ENCODE measurements at places on chromosomes 11 and 22.

- no peak for DNase-seq
Observed at GRCh38 chr11:125140233-125140632, 24.3 kb upstream of the PKNOX2 start.

- no peak for DNase-seq
Observed at GRCh38 chr11:3001496-3001895, 9.4 kb upstream of the NAP1L4 start.

DNA sequence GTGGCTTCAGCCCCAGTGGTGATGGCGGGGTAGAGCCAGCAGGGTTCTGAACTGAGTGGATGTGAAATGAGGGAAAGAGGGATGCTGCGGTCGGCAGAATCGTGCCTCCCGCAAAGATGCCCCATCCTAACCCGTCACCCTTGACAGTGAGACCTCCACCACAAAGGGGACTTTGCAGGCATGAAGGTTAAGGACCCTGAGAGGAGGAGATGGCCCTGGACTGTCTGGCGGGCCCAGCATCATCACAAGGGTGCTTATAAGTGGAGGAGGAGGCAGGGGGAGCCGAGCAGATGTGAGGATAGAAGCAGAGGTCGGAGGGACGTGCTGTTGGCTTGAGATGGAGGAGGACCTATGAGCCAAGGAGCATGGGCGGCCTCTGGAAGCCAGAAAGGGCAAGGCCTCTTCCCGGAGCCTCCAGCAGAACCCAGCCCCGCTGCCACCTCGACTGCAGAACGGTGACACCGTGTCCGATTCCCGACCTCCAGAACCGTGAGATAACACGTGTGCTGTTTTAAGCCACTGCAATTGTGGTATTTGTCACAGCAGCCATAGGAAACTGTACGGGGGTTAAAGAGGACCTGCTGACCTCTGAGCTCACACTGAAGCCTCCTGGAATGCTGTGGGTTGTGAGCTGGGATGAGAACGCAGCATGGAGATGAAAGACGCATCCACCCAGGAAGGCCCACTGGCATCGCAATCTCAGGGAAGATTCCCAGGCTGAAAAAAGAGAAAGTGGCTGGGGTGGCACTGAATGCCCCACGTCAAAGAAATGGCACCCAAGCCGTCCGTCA is 10.9 kb downstream of the LINC01488 start:
- DNase-seq, result no peak

- DNase-seq, result no peak
Observed at GRCh38 chr11:12787847-12788246, 113.6 kb downstream of the TEAD1 start.

DNA sequence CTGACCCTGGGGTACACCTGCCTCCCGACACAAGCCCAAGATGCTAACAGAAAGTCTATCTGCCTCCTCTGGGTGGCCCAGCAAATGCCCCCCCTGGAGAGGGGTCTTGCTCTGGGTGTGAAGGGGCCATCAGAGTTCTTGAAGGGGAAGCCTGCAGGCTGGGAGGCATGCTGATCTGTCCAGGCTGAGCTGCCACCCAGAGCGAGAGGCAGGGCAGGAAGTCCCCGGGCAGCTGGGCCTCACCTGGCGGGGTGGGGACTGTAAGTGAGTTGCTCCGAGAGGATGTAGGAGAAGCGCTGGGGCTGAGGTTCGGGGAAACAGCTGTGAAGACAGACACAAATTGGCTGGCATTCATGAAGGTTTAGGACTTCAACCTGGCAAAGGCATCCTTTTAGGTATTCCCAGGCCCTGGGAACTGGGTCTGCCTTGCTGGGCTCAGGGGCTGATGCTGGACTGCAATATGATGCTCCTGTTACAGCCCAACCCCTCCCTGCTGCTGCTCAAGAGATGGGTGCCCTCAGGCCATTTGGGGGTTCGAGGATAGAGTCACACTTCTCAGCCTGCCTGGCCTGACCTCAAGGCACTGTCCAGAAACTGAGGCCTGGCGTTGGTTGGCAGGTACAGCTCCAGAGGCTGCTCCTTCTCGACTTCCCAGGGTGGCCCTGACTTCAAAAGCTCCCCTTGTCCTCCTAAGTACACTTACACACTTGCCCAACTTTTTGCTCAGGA is 60.2 kb upstream of the LYVE1 start:
- DNase-seq, result no peak

- DNase-seq, result no peak
Observed at GRCh38 chr11:60005360-60005759, 11.6 kb upstream of the OOSP4B start.

- no peak for DNase-seq
Observed at GRCh38 chr11:112374486-112375140, 114.0 kb upstream of the PLET1 start.

DNA sequence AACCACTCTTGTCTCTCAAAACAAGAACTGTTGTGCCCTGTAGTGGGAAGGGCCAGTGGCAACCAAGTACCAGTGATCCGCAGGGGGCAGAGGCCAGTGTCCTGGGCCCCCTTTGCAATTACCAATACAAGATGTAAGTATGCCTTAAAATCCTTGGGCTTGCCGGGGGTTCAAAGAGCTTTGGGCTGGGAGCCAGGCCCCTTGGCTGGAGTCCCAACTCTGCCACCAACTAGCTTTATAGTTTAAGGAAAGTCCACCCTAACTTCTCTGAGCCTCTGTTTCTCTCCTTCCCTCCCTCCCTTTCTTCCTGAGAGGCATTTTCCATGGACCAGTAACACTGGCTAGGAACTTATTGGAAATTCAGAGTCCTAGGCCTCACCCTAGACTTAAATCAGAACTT is 15.5 kb downstream of the CLMP start:
- no peak for DNase-seq
